Hepatocyte (in vitro differentiated cells): ENCODE measurements at places on chromosomes 6 and 20. TPM values are rescaled to one million over a fixed set of nuclear protein-coding genes. Genes with fewer than 3 reads are reported as not detected.
A peak's percentile ranks its signal among the peaks of the same experiment; 100 is the strongest.

SYCP2 gene
- 1.5 and 1.7 TPM in 2 replicates for total RNA-seq

CTCFL gene
- 0.12 TPM in 1 of 2 replicates, not detected in the other for total RNA-seq

GRCh38 chr6:82270881-82271635 lies 23.5 kb upstream of the IBTK start:
- no peaks in the 10 kb centered on the region for H3K27me3 ChIP-seq
- H3K4me1 ChIP-seq: no peaks in the 10 kb centered on the region
- no peak overlapping the region for H3K27ac ChIP-seq
- no peaks in the 10 kb centered on the region for H3K36me3 ChIP-seq
- H3K4me3 ChIP-seq: no peak overlapping the region

RBPJL gene
- not detected in 2 replicates for total RNA-seq

RBBP8NL gene
- 4.1 and 5.7 TPM in 2 replicates for total RNA-seq

DSTN gene
- total RNA-seq: 315 and 342 TPM in 2 replicates

GRCh38 chr6:36216559-36216958 lies 20.0 kb downstream of the BRPF3 start:
- H3K4me3 ChIP-seq: no peak overlapping the region
- peak overlapping the region; percentile 33 for H3K27ac ChIP-seq
- peaks cover 23% of the 10 kb centered on the region for H3K4me1 ChIP-seq
- DNase-seq: no peak
- no peaks in the 10 kb centered on the region for H3K36me3 ChIP-seq

PTPRA gene
- total RNA-seq: 51.8 and 54.7 TPM in 2 replicates
